Putamen (tissue), 1 donor: ENCODE measurements at places on chromosomes 2 and 18.

GRCh38 chr2:128157644-128158043 lies 66.6 kb downstream of the UGGT1 start:
- no peak for DNase-seq

GRCh38 chr18:79926715-79927606 lies 24.5 kb downstream of the SLC66A2 start:
- no peak for DNase-seq

DNA sequence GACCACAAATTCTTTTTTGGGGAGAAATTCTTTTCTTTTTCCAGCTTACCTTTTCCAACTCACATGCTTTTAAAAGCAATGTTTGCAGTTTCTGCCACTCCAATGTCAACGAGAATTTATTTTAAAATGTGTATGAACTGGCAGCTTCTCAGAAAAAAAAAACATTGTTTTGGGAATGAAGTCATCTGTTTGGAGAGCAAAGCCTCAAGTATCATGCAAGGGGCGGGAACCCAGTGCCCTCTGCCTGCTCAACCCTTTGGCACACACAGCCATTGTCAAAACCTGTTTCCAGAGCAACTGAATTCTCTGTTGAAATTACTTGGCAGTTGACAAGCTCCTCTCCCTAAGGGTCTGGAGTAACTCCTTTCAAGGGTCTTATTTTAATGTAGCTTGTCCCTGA lies 128.5 kb downstream of the QPCT start:
- DNase-seq, result no peak

DNA sequence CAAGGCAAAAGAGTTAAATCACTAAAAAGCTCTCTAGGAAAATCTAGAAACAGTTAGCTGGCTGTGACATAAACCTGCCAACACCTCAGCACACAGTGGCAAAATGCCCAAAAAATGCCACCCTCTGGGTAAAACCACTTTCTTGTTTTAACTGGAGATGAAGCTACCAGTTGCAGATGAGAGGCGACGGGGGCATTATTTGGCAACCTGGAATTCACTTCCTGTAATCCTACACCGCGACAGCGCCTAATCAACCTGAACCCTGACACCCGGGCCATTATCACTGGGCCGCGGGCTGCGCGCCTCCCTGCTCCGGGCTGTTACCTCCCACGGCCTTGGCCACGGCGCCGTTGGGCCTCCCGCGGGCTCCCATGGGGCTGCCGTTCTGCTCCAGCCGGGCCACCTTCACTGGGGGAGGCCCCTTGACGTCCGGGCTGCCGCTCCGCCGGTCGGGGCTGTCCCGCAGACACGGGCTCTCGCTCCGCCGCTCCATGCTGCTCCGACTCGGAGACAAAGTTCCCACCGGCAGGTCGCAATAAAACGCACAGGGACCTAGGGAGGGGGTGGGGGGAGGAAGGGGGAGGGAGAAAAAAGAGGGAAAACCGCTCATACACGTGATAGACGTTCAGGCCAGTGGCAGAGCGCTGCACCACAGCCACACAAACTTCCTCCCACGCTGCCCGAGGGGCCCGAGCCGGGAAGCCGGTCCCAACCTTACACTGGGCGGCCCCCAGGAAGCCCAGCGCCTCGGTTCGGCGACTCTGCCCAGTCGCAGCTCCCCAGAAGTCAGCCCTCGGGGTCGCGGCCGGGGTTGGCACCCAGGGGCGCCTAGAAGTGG lies 2.0 kb downstream of the SATB2 start:
- DNase-seq, result no peak

DNA sequence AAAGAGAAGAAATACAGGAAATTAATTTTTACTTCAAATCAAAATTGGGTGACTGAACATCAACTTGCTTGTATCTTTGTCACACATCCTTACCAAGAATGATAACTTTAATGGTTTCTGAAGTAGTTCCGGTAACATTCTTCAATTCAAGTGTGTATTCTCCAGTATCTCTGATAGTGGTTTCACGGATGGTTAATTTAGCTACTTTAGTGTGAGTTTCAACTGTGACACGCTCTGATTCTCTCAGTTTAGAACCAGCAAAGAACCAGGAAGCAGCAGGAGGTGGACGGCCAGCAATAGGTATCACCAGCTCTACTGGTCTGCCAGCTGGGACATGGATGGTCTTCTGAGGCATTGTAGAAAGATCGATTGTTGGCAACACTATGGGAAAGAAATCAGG lies 62.3 kb downstream of the PLEKHA3 start:
- DNase-seq, result no peak

- no peak for DNase-seq
These were observed 37.8 kb downstream of the ARHGEF4 start for GRCh38 chr2:130874512-130874911.

GRCh38 chr2:190847504-190848081 lies 33.0 kb upstream of the GLS start:
- no peak for DNase-seq

DNA sequence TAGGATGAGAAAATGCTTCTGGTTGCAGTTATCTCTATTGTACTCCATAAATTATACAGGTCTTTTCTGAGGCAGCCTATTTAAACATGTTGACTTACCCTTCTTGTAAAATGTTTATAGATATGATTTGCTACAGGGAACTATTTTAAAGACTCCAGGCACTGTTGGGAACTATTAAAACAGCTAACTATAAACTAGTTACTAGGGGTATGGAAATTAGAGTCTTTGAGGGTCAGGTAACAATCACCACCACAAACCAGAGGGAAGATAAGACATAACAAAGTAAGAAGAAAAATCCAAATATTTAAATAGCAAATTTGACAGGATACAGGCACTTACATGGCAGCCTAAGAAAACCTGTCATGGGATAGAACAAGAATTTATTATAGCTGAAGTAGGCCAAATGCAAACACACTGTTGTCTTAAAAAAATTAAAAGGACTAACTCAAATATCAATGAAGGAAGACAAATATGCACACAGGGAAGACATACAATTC lies 251.0 kb upstream of the CWC22 start:
- DNase-seq, result no peak

GRCh38 chr2:120656273-120656950 lies 79.3 kb upstream of the GLI2 start:
- DNase-seq, result peak; percentile 48

DNA sequence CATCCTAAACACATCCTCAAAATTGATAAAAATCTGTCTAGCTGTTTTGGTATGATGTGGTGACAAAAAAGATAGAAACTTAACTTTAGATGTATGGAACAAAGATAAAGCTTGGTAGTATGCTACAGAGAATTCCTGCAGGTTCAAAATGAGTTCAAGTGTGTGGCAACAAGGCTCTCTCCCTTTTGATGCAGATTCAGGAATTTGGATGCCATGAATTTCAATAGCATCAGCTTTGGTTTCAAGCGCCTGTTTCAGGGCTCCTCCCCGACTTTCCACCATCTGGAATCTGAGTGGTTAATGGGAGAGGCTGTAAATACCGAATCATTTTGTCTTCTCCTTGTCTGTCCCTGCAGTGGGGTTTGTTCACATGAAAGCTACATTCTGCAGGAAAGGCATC lies 180.6 kb downstream of the MTX2 start:
- no peak for DNase-seq

- DNase-seq, result no peak
These were observed 35.9 kb downstream of the NABP1 start for GRCh38 chr2:191713837-191714236.

DNA sequence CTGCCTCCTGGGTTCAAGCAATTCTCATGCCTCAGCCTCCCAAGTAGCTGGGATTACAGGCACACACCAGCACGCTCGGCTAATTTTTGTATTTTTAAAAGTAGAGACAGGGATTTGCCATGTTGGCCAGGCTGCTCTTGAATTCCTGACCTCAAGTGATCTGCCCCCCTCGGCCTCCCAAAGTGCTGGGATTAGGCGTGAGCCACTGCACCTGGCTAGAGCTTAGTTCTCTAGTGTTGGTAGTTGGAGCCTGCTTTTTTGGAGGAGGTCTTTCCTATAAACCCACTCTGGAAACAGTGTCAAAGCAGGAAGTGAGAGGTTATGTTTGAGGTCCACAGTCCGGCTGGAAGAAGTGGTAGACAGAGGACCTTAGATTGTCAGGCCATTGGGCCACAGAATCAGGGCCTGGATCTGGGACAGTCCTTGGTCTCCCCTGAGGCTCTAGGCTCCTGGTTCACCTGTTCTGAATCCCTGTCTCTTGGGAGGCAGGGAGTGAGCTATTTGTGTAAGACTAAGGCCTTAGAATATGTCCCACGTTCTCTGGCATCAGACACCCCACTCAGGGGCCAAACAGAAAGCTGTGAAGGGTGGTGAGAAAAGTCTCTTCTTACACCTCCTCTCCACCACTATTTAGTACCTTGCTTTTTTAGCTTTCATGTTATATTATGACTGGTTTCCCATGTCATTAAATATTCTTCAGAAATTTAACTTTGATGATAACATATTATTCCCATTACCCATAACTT lies 34.5 kb downstream of the PCBP1 start:
- no peak for DNase-seq

- DNase-seq, result no peak
These were observed 555.5 kb downstream of the ARHGAP15 start for GRCh38 chr2:143684551-143685320.

GRCh38 chr2:226893216-226893615 lies 57.4 kb downstream of the RHBDD1 start:
- DNase-seq, result no peak

- DNase-seq, result no peak
These were observed 7.7 kb upstream of the POU3F3 start for GRCh38 chr2:104845946-104846785.

DNA sequence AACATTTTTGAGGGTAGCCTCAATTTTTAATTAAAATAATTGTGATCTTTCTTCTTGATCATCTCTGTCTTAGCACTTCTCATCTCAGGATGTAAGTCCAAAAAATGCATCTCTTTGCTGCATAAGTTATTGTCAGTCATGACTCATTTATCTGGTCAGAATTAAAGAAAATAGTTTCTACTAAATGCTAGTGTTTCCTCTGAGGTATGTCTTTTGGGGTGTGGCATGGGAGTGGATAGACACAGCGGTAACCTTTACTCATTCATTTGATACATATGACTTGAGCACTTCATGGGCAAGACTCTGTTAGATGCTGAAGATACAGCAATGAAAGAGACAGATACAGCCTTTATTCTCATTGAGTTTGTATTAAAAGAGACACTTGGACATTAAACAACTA lies 284.7 kb downstream of the IRS1 start:
- DNase-seq, result no peak

- DNase-seq, result no peak
These were observed 712 bp upstream of the SERPINB13 start for GRCh38 chr18:63586431-63586830.

GRCh38 chr2:232731470-232731869 lies 34.3 kb downstream of the GIGYF2 start:
- no peak for DNase-seq

DNA sequence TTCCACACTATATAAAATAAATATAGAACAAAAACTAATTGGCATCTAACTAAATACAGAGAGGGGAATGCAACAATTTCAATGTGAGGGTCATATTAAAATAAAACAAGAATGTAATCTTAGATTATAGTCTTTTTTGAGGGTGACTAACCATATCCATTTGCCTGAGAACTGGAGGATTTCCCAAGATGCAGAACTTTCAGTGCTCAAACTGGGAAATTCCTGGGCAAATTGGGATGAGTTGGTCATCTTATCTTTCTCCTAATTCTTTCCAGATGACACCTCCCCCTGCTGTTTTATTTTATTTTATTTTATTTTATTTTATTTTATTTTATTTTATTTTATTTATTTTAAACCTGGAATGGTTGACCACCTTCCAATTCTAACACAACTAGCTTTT lies 846.2 kb downstream of the SLC4A3 start:
- DNase-seq, result no peak
